ENCODE measurements at places on chromosomes 5 and 9.

DNA sequence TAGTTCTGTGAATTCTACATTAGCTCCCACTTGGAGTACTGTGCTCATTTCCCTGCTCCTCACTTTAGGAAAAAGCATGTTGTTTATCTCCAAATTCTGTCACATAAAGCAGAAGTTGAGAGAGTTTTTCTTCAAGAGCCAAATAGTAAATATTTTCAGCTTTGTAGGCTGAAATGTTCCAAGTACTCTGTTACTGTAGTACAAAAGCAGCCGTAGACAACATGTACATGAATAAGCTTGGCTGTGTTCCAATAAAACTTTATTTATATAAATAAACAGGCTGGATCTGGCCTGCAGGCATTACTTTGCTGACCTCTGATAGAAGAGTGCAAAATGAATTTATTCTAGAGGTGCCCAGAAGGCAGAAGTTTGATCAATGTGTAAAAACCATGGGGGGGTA, 73.0 kb upstream of the AGXT2 start:
- no peak for DNase-seq

DNA sequence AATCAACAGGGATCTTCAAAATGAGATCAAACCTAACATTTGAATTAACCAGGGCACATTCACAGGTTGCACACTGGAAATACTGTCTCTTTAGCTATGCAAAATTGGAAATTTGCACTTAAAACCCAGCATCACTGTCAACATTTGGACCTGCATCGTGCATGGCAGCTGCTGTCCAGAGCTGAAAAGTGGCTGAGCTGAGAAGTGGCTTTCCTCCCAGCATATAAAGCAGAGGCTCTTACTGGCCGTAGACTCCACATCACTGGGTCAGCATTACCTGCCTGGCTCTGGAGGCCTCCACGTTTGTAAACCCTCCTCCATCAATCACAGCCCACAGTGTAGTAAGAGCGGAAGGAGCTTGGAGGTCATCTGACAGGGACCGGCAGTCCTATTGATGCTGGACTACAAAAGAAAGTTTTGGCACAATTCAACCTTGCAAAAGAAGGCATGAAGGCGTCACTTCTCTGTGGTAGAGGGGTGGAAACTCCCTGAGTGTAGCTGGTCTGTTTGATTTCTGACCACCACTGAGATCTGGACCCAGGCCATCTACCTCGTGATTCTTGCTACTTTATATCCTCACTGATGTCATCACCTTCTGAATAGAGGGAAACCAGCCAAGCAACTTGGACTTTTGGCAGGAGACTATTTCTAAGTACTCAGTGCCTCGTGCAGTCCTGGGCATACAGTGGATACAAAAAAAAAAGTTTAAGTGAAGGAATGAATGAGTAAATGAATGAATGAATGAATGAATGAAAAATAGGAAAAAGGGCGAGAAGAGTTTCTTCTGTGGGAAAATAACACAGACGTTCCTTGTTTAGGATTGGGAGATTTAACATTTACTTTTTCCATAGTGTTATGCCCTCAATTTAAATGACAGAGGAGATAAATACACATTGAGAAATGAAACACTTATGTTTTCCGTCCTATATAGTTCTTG, 14.8 kb downstream of the RASEF start:
- DNase-seq, result peak; percentile 16

DNA sequence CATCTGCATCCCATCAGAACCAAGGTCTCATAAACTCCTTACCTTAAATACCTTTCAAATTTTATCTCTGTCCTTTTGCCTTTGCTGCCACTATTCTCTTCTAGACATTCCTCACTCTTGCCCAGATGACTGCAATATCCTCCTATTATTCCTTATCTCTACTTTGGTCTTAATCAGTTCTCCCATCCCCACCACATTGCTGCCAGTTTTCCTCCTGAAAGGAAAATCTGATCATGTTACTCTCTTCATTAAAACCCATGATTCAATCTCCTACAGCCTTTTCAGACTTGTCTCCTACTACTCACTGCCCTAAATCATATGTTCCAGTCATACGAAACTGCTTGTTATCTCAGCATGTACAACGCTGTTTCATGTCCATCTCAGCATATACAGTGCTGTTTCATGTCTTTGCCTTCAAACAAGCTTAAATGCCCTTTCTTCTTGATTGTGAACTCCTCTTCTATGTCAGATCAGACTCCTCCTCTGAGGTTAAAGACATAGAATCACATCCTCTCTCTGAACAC, 152.6 kb upstream of the FST start:
- no peak for DNase-seq

GRCh38 chr9:129464972-129465833, 155.7 kb downstream of the C9orf50 start:
- DNase-seq, result peak; percentile 70

DNA sequence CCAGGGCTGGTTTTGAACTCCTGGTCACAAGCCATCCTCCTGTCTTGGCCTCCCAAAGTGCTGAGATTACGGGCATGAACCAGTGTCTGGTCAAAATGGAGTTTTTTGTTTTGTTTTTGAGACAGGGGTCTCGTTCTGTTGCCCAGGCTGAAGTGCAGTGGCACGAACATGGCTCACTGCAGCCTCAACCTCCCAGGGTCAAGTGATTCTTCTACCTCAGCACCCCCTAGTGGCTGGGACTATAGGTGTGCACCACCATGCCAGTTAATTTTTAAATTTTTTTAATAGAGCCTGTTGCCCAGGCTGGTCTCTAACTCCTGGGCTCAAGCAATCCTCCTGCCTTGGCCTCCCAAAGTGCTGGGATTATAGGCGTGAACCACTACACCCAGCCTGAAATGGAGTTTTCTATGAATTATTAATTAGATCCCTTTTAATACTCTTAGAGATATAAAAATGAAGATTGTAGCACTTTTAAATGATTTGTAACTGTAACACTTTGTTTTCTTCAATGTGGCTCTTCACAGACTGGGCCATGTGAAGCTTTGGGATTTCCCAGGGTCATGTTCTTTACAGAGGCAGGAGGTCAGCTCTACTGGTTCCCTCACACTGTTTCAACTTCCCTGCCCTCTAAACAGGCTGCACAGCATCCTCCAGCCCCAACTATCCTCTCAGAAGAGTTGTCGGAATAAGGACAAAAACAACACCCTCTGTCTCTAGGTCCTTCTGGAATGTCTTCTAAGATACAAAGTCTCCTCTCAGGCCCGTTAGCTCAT, 32.7 kb upstream of the SPARC start:
- no peak for DNase-seq

DNA sequence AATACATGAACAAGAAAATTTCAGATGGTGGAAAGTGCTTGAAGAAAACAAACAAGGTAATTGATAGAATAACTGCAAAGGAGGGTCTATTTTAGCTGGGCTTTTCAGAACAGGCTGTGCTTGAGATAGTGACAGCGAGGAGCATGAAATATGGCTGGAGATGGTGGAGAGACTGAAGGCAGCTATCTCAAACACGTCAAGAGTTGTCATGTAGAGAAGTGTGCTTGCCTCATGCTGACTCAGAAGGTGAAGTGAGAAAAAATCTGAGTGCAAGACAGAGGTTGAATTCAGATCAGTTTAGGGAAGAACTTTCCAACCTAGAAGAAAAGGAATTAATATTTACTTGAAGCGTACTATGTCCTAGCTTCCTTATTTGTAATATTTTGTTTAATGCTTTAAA, 115.5 kb upstream of the RANBP3L start:
- no peak for DNase-seq

DNA sequence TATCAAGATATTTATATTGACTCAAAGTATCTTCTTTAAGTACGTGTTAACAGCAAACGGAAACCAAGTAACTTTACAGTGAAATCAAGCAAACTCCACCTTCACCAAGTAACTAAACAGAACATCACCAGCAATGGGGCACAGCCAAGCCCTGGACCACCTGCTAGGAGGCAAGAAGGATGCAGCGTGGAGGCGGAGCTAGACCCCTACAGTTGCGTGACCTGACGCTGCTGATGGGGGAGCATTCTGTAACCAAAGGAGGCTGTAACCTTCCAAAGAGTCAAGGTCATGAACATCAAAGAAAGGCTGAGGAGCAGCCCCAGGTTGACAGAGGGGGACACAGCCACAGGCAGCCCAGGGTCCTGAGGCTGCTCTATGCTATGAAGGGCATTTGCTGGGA, 6.1 kb downstream of the VAV2 start:
- no peak for DNase-seq

GRCh38 chr9:107269681-107270080, 13.4 kb upstream of the RAD23B start:
- DNase-seq, result no peak

DNA sequence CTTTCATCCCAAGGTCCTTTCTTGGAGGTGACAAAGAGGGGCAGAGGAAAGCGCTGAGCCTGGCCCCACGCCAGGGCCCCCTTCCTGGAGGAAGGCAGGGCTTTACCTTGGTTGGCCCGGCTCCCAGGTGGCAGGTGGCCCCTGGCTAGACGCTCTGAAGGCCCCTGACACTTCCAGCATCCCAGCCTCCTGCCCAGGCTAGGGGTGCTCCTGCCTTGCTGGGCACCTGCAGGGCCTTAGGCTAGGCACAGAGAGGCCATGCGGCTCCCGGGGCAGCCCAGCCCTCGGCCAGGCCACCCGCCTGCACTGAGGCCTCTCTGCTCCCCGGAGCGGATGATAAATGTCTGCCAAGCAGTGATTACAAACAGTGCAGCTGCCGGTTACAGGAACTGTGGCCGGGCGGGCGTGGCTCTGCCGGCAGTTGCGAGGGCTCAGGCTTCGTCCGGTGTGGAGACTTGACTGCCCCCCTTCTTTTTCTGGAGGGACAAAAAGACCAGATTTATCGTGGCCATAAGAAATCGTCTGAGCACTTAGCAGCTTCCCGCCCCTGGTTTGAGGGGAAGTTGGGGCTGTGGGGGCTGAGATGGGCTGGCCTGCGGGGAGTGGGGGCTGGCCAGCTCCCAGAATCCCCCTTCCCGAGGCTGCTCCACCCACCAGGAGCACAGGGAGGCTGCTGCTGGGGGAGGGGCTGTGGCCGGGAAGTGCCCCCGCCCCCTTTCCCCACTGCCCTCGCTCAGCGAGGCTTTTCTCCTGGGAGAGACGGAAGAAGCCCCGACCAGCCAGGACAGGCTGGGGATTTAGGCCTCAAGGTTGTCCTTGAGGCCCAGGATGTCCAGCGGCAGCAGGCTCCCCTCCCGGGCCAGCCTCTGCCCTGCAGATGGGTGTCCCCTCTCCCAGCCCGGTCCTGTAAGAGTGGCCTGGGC, 31.6 kb upstream of the UBAC1 start:
- peak; percentile 82 for DNase-seq

GRCh38 chr5:15763754-15764153, 263.8 kb downstream of the FBXL7 start:
- DNase-seq, result no peak

GRCh38 chr5:174837919-174838902, 113.8 kb downstream of the MSX2 start:
- peak; percentile 61 for DNase-seq
